Suppressor macrophage treated with lipopolysaccharide for 4 hours (primary cell): ENCODE measurements at places on chromosomes 12 and 14.
A peak's percentile ranks its signal among the peaks of the same experiment; 100 is the strongest.

DNA sequence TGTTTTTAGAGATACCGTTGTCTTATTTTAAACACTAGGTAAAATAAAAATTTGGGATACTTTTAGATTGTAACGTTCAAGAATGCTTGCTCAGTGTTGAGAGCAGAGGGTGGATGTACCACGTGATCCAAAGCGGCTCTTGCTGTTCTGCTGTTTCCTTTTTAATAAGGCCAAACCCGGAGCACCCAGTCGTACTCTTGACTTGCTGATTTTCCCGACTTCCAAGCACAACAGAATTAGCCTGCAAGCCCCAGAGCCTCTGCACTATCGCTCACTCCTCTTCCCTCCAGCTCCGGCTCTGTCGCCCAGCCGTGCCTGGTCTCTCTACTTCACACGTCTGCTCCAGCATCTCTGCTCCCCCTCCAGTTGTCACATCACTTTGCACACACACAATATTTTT lies 77.3 kb downstream of the EMP1 start:
- no peak for DNase-seq

DNA sequence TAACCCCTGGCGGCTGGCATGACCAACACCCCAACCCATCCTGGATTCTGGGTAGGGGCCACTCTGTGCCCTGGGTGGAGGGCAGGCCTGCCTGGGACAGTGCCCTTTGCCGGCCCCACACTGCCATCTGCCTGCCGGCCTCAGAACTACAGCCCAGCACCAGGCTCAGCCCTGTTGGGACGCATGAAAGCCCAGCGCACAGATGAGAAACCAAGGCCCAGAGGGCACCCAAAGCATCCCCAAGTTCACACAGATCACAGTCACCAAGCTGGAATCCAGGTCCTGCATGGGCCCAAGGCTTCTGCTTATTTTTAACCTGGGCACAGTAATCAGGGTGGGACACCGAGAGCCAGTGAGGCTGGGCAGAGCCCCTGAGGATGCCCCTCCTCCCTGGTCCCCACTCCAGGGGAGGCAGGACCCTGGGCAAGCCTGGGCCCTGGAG lies 26.2 kb downstream of the RFLNA start:
- DNase-seq = peak; percentile 78

DNA sequence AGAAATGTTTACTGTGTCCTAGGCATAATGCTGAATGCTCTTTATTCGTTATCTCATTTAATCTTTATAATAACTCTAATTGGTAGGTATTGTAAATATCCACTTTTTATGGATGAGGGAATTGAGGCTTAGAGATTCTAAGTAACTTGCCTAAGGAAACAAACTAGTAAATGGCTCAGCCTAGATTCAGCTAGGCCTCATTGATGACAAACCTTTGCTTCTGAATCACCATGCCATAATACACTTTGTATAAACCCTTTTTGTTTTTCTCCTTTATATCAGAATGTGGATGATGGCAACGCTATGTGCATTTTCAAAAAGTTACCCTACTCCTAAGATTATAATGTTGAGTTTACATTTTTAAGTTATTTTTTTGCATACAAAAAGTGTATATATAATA lies 34.0 kb downstream of the MNAT1 start:
- DNase-seq = no peak

DNA sequence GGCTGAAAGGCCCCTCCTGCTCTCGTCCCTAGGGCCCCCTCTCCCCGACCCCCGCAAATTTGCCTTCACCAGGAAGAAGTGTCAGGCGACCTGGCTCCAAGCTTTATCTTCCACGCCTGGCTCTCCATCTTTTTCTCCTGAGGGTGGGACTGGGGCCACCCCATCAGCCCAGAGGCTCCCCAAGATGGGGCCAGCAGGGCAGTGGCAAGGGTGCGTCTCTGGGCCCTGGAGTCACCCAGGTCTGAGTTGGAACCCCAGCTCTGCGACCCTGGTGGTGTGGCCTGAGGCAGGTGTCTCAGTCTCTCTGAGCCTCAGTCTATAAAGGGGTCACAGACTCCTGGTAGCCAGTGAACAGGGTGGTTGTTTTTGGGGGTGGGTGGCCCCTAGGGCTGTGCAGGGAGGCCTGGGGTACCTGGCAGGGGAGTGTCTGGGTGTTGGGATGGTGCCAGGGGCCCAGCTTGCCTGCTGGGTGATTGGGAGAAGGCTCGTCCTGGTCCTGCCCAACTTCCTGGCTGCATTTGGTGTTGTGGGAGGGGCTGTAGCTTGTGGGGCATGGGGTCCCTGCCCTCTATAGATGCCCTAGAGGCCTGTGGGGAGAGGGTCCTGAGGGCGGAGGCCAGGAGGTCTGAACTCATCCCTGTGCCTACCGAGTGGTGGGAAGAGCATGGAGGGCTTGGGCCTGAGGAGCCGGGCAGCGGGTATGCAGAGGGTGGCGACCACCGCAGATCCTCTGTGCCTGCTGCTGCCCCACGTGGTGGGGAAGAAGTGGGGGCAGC lies 7.6 kb downstream of the KIF26A start:
- DNase-seq = no peak

DNA sequence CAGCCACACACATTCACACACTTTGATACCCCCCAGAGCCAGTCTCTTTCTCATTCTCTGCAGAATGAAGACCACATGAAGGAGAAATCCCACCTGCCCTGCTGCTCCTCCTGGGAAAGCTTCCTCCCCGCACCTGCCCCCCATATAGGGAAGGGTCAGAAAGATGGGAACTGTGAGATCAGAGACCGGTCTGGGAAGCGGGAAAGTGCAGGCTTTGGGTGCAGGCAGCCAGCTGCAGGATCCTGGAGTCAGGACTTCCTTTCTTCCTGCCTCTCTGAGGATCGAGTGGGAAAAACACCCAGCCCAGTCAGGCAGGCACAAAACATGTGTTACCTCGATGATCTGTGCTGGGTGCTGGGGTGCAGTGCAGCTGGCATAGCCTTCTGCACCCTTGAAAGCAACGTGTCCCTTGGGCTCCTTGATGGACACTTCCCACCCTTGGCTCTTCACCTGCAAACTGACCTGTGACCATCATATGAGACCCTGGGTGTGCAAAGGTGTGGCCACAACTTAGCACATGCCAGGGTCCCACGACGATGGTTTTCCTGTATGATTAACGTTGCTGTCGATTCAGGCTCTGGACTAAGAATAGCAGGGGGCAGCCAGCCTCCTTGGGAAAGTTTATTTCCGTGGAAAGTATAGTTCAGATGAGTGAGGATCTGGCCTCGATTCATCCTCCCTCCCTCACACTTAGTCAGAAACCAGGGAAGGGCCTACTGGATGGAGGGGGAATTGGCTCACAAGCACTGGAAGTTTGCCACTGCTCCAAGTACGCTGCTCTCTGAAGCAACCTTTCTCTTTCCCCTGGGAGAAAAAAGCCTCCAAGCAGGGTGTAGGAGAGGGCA lies 105.4 kb upstream of the MED13L start:
- DNase-seq = no peak

DNA sequence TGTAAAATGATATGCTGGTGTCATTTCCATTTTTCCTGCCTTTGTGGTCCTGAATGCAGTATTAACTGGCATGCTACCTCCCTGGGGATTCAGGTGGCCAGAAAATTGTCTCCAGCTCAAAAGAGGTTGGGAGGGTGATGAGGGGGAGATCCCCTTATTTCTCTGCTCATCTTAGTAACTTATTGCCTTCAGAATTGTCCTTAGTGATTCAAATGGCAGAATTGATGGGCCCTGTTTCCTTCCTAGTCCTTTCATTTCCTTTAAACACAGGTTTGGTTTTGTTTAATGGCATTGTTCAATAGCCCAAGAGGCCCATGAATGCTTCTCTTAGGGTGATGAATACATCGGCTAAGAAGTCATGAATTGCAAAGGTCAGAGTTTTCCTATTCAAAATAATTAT lies 207.0 kb downstream of the SLC41A2 start:
- no peak for DNase-seq

DNA sequence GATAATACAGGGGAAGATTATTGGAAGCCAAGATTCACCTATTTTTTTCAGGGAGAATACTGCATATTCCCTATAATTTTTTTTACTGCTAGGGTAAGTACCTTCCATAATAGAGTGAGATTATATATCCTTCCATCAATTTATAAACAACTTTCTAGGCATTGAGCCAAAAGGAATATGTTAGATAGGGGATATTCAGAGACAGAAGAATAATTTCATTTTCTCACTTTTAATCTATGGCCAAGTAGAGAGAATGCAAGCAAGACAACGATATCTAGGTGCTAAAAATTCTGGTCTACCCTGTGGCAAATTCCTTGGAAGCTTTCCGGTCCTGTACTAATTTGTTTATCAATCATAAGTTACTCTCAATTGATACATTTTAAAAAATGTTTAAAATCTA lies 69.7 kb upstream of the STAC3 start:
- no peak for DNase-seq

DNA sequence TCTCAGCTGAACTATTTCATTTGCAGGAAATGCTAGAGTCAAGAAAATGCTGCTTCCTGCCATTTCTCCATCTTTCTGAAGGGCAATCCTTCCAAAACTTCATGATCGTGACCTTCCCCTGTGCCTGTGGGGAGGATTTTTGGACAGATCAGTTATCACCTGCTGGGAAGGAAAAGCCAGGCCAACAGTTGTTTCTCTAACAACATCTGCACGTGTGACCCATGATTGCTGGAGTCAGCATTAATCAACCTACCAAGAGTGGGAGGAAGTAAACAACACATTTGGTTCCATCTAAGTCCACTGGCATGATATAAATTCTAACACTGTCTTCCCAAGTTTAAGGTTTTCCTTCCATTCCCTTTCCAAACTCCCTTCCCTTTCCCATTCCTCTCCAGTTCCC lies 172.7 kb downstream of the APAF1 start:
- no peak for DNase-seq

DNA sequence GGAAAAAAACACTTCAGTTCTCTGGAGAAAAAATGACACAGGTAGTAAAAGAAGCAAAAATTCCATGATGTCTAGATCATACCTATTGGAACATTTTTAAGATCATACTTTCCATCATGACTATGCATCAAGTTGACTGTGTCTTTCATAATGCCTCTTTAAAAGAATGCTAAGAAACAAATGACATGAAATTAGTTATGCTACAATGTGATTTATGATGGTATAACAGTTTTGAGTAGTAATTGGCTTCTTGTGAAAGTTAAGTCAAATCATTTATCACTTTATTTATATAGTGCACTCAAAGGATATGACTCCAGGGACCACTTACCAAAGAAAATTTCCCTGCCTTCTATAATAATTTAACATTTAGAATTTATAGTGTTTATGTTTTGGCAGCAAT lies 28.5 kb downstream of the RASSF9 start:
- no peak for DNase-seq

DNA sequence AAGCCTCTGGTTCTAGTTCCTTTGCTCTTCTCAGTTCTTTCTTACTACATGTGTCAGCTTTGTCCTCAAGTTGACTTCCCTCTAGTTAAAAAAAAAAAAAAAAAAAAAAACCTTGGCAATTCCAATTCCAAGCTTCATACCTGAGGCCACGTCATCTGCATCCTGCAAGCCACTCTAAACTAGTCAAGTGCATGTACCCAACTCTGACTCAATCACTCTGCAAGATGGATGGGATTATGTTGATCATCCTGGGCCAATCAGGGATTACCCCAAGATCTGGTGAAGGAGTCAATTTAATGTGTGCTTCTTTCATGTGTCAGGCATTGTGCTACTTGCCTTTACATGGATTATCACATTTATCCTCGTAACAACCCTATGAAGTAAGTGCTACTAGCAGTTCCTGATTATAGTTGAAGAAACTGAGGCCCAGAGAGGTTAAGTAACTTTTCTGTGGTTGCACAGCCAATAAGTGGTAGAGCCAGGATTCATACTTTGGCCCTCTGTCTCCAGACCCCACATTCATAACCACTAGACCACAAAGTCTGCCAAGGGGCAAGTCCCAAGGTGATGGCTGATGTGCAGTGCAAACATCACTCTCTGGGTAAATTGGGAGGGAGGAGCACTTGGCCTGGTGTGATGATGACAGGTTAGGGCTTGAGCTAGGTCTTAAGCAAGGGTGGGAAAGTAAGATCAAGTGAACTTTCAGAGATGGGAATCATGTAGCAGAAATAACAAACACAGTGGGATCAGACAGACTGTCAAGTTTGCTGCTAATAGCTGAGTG lies 17.3 kb upstream of the CCND2 start:
- no peak for DNase-seq

DNA sequence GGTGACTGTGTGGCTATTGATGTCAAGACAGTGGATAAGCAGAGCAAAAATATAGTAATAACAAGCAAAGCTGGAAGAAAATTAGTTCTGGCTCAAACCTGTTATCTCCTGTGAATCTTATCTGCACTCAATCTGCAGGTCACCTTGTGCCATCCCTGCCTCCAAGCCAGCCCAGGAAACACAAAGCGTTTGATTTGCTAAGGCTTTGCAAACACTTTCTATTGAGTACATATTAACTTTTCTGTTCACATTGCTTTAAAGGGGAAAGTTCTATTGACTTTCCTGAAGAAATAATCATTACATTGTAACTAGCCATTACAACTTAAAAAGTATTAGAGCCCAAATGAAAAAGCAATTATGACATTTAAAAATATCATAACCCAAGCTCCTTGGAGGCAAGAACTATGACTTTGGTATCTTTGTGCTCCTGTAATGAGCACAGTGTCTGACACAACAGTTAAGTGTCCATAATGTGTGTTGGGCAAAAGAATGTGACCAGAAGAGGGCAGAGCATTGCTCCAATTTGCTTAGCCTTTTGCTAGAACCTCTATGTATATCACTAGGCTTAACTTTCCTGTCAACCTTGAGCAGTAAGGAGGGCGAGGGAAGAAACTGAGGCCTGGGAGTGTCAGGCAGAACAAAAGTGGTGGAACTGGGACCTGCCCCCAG lies 24.7 kb downstream of the SERPINA3 start:
- DNase-seq = no peak

GRCh38 chr14:103434868-103435442 lies 49.7 kb downstream of the MARK3 start:
- no peak for DNase-seq

GRCh38 chr12:14970473-14970872 lies 2.4 kb upstream of the PDE6H start:
- DNase-seq = no peak

DNA sequence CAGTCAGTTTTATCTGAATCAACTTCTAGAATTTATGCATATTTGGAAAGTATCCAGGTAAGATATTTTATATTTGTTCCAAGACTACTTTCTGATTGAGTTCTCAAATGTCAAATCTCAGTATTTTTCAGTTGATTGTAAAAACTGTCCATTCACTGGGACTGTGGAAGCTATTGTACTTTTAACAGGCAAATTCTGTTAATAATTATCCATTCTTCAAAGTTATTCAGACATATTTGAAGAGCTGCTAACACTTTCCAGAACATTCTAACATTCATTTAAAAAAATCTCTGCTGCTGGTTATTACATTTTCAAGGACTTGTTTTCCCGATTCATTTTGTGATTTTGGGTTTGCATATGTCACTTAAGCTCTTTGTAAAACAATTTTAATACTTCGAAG lies 59.7 kb downstream of the PIK3C2G start:
- DNase-seq = no peak

DNA sequence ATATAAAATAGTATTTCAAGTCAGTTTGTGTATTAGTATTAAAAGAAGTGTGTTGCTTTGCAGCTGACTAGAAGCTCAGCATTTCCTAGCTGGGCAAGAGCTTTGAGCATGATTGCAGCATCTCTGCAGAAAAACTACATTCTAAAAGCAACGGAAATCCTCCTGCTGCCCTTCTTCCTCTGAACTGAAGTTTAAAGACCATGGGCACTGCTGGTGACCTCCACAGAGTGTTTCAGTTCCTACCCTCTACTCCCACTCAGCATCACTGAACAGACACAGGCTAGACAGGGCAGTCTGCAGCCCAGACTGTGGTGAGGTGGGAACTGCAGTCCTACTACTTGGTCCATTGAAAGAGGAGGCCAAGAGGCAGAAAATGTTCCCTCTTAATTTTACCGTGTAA lies 59.0 kb downstream of the FAR2 start:
- peak; percentile 80 for DNase-seq

- no peak for DNase-seq
Measured at GRCh38 chr14:77113644-77114043, 15.6 kb downstream of the CIPC start.
